ENCODE measurements at places on chromosomes 4 and X.

DNA sequence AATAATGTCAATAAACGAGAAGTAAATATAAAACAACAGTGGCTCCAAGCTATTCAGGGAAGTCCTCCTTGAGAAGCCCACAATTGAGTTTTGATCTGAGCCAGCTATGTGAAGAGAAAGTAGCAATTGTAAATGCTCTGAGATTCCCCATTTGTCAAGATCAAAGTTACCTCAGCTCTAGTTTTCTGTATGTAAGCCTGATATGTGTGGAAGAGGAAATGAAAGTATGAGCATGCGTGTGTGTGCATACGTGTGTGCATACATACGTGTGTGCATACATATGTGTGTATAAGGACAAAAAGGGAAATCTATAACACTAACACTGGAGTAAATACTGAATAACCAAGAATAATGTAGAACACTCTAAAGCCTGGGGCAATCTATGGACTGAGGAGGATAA is 130.3 kb downstream of the SCFD2 start:
- H3K27me3 ChIP-seq = no peaks in the 10 kb centered on the region
- no peak for DNase-seq
- no peak overlapping the region for H3K27ac ChIP-seq
- no peaks in the 10 kb centered on the region for H3K4me1 ChIP-seq

DNA sequence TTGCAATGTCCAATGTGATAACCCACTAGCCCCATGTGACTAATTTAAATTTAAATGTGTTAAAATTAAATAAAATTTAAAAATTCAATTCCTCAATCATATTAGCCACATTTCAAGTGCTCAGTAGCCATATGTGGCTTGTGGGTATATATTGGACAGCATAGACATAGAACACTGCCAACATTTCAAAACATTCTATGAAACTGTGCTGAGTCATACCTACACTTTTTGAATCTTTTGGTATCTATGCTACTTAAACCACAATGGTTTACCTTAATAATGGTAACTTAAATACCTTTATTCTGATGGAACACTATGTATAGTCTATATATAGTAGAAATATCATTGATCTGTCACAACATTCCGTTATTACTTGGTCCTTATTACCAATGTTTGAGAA is 223.4 kb upstream of the ATOH1 start:
- H3K4me3 ChIP-seq = no peak overlapping the region
- no peaks in the 10 kb centered on the region for H3K27me3 ChIP-seq
- no peaks in the 10 kb centered on the region for H3K4me1 ChIP-seq
- DNase-seq = no peak
- no peak overlapping the region for H3K27ac ChIP-seq
- H3K36me3 ChIP-seq = no peaks in the 10 kb centered on the region

GRCh38 chrX:69142788-69143469 is 22.3 kb downstream of the PJA1 start:
- DNase-seq = no peak
- H3K27ac ChIP-seq = no peak overlapping the region
- no peak overlapping the region for H3K4me3 ChIP-seq
- no peaks in the 10 kb centered on the region for H3K36me3 ChIP-seq

- no peak for DNase-seq
- H3K27me3 ChIP-seq = peaks cover 5% of the 10 kb centered on the region
Observed at GRCh38 chr4:74537459-74537858, 92.5 kb downstream of the AREG start.

DNA sequence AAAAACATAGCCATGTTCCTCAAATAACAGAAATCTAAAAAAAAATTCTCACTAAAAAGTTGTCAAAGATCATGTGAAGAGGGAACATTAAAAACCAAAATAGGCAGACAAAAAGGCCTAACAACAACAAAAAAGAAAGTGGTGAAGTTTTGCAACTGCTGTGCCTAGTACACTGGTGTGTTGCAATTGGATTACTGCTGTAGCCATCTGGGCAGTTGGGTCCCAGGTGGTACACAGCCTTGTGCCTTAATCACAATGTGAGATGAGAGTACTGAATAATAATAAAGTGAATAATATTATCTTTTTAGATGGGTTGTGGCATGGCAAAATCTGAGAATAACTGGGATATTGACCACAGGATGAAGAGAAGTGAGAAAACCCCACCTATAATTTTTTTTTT is 12.0 kb downstream of the C4orf54 start:
- no peak for DNase-seq
- H3K36me3 ChIP-seq = no peaks in the 10 kb centered on the region
- H3K4me3 ChIP-seq = no peak overlapping the region
- no peaks in the 10 kb centered on the region for H3K4me1 ChIP-seq
